Glomerular endothelial cell (primary cell): ENCODE measurements at places on chromosomes 2 and 18. TPM values are rescaled to one million over a fixed set of nuclear protein-coding genes. Genes with fewer than 3 reads are reported as not detected.

LHCGR gene
- 0.70 TPM in 1 of 2 replicates, not detected in the other for total RNA-seq

SLC16A14 gene
- 1.1 and 3.1 TPM in 2 replicates for total RNA-seq

PROKR1 gene
- not detected in 2 replicates for total RNA-seq

EVX2 gene
- total RNA-seq, result not detected in 2 replicates

ASB18 gene
- not detected in 2 replicates for total RNA-seq

FBXO48 gene
- total RNA-seq, result 0.19 and 0.64 TPM in 2 replicates

MOGAT1 gene
- total RNA-seq, result not detected in 2 replicates

SLC35F5 gene
- total RNA-seq, result 56.8 and 60.3 TPM in 2 replicates

MYO5B gene
- total RNA-seq, result 1.8 and 11.2 TPM in 2 replicates

PPM1B gene
- total RNA-seq, result 15.5 and 16.3 TPM in 2 replicates

SERPINB3 gene
- not detected in 2 replicates for total RNA-seq

STARD6 gene
- not detected in 2 replicates for total RNA-seq

HMSD gene
- 0.41 TPM in 1 of 2 replicates, not detected in the other for total RNA-seq

GMPPA gene
- 33.8 and 33.9 TPM in 2 replicates for total RNA-seq
